ENCODE measurements at places on chromosomes 3 and 15. TPM values are rescaled to one million over a fixed set of nuclear protein-coding genes. Genes with fewer than 3 reads are reported as not detected.
A peak's percentile ranks its signal among the peaks of the same experiment; 100 is the strongest.

- DNase-seq, result no peak
Measured at GRCh38 chr15:87602371-87602770, 654.2 kb downstream of the NTRK3 start.

- DNase-seq, result no peak
Measured at GRCh38 chr15:61479613-61480012, 250.5 kb upstream of the RORA start.

RCCD1 gene
- 10.8 TPM for total RNA-seq

DNA sequence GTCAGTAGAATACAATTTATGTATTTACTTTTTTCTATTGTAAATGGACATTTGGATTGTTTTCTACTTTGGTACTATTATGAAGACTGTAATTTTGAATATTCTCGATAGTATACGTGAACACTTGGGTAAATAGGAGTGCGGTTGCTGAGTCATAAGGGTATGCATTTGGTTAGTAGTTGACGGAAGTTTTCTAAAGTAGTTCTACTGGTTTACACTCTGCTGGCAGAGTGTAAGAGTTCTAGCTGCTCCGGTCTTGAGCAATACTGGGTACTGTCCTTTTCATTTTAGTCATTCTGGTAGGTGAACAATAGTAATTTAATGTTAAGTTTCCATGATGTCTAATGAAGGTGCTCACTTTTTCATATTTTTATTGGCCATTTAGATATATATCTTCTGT lies 70.0 kb downstream of the MEF2A start:
- DNase-seq, result no peak

GRCh38 chr3:130916507-130917167 lies 22.8 kb downstream of the ATP2C1 start:
- no peak for DNase-seq

IL17RB gene
- total RNA-seq, result 0.08 TPM

CALML4 gene
- 1.6 TPM for total RNA-seq

GRCh38 chr3:154973851-154974250 lies 106.3 kb upstream of the MME start:
- no peak for DNase-seq

GRAMD2A gene
- not detected for total RNA-seq

DNA sequence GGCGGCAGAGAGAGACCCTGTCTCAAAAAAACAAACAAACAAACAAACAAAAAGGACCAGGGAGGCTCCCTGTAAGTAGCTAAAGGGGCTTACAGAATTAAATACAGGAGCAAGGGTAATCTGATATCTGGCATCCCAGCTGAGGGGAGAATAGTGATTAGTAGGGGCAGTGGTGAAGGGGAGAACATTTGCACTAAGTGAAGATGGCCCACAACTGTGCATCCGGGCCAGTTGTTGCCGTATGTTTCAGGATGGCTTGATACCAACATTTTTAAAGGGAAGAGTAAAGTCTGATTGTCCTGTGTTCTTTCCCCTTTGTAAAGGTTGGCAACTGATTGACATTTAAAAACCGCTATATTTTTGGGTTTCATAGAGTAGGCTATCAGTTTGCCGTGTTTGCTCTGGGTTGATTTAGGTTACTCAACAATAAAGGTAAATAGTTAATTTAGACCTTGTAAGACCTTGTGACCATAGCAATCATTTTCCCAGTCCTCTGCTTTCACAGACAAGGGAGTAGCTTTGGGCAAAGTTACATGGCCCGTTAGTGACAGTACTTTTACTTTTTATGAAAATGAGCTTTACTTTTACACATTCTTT lies 167.8 kb downstream of the PTPRG start:
- no peak for DNase-seq

DNA sequence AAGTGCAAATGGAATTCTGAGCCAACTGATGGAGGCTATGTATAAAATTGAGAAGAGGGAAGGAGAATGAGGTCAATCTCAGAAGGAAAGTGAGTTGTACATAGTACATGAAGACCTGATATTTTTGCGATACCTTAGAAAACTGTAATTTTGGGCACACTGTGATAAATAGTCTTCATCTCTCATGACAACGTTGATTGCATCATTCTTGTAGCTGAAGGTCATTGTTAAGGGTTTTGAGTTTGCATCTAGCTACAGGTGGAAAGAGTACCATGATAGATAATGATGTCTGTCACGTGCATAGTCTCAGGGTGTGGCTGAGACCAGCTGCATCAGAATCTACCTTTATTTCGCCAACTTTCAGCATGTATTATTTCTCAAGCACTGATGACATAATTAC lies 435.4 kb upstream of the MDFIC2 start:
- DNase-seq, result no peak

DNA sequence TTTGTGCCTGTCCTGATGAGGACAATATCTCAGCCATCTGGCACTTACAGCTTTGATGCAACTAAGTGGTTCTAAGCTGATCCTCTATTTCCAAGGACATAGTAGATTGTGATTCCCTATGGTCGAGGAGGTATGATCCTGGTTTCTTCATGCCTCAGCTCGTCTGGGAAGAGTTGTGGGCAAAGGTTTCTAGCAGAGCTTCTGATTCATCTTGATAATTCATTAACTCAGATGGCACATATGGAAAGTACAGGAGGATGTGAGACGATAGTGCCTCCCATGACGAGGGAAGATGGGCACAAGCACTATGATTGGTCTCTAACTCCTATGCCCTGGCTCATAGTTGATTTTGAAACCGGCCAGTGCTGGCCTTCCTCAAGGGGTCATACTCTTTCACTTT lies 334.2 kb upstream of the SEMA6D start:
- DNase-seq, result no peak

DNA sequence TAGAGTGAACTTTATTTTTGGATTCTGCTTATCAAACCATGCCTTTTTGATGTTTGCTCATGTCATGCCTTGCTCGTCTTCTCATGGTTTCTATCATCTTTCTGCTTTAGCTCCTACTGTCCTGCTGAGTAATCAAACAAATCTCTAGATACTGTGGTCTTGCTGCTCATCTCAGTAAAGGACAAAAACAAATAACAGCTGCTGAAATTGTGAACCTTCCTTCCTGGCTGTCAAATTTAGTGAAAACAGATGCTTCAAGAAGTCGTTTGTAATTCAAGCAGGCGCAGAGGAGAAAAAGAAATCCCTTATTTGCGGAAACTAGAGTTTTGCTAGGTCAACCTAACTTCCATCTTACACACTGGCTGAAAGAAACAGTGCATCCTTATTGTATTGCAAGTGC lies 616.1 kb upstream of the ALCAM start:
- no peak for DNase-seq

GRCh38 chr15:67917037-67917436 lies 77.2 kb upstream of the RNU6-1 start:
- peak; percentile 80 for DNase-seq

DNA sequence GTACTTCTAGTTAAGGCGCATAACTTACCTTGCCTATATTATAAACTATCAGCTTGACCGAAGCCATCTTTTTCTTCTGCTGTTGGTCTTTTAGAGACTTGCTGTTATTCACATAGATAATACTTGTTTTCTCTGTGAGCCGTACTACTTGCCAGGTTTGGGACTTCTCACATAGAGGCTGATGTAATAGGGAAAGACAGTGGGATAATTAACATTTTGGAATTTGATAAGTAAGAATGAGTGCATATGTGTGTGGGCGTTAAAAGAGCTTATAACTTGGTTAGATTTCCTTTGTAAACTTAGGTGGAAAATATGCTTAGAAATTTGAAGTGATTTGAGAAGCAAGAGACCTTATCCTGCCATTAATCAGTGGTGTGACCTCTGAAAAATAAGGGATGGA lies 47.8 kb downstream of the FNDC3B start:
- no peak for DNase-seq

WDR93 gene
- not detected for total RNA-seq

- no peak for DNase-seq
Measured at GRCh38 chr3:61181874-61182273, 69.4 kb downstream of the FHIT start.

GRCh38 chr3:60190073-60190472 lies 1061.2 kb downstream of the FHIT start:
- no peak for DNase-seq

AGBL1 gene
- total RNA-seq, result 0.19 TPM

GRCh38 chr3:31911643-31912042 lies 69.4 kb downstream of the OSBPL10 start:
- DNase-seq, result no peak

- DNase-seq, result no peak
Measured at GRCh38 chr3:170705131-170705530, 119.3 kb upstream of the SLC7A14 start.

- no peak for DNase-seq
Measured at GRCh38 chr3:128123156-128123537, 465 bp downstream of the RUVBL1 start.

LRTM1 gene
- total RNA-seq, result not detected

AMT gene
- total RNA-seq, result 20.1 TPM

LYZL4 gene
- total RNA-seq, result not detected

GRCh38 chr3:124993466-124993865 lies 58.9 kb upstream of the MUC13 start:
- peak; percentile 80 for DNase-seq
